Stimulated activated CD8-positive, alpha-beta memory T cell treated with anti-CD3 and anti-CD28 coated beads, Interleukin-7, amount 100 ng/mL, for 1 hour (primary cell): ENCODE measurements at places on chromosomes 12 and 14.

DNA sequence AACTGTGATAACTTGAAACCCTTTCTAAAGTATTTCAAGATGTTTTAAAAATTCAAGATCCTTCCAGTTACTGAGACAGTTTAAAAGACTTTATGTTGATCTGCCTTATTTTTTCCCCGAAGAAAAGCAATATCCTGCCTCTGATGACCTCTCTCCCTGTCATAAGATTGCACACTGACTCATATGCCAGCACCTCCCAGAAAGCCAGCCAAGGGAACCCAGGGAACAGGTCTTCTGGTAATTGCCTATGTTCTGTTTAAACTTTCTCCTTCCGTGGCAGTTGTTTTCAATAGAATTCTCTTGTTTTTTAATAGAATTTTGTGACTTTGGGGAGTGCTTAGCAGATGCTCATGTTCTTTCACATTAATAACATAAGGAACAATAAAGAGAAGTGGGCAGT lies 300.2 kb upstream of the PRKD1 start:
- DNase-seq: no peak

- no peak for DNase-seq
Observed at GRCh38 chr12:99138393-99138792, 493.3 kb downstream of the APAF1 start.

GRCh38 chr12:67957383-67957782 lies 31.9 kb upstream of the IFNG-AS1 start:
- no peak for DNase-seq

- no peak for DNase-seq
Observed at GRCh38 chr14:40229676-40230075, 797.4 kb upstream of the FBXO33 start.

- DNase-seq: no peak
Observed at GRCh38 chr12:2384533-2385351, 332.0 kb downstream of the CACNA1C start.

DNA sequence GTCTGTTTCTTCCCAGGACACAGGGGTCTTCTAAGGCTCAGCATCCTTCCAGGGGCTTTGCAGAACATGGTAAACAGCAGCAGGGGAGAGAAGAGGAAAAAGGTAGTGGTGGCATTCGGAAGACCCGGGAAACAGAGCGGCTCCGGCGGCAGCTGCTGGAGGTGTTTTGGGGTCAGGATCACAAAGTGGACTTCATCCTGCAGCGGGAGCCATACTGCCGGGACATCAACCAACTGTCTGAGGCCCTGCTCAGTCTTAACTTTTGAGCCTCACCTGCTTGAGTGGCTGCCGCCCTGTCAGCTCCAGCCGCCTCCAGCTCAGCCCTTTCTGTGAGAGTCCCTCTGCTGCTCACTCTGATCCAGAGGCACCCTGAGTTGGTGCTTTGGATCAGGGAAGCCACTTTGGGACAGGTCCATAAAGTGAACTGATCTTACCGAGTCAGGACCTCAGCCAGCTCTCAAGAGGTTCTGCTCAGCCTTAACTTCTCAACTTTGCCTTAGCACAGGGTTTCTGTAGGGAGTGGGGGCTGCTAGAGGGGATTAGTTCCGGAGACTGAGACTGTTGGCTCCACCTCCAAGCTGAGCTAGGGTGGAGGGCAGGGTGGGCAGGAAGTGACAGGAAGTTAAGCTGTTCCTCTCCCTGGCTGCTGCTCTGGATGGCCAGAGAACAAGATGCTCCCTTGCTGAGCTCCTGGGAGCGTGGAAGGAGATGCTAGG lies 5.4 kb downstream of the SDR39U1 start:
- DNase-seq: no peak

GRCh38 chr12:121187501-121187900 lies 22.4 kb upstream of the P2RX4 start:
- no peak for DNase-seq

GRCh38 chr12:66044731-66045130 lies 85.8 kb downstream of the LLPH start:
- DNase-seq: no peak

- no peak for DNase-seq
Observed at GRCh38 chr12:6135071-6135470, 10.6 kb upstream of the VWF start.

DNA sequence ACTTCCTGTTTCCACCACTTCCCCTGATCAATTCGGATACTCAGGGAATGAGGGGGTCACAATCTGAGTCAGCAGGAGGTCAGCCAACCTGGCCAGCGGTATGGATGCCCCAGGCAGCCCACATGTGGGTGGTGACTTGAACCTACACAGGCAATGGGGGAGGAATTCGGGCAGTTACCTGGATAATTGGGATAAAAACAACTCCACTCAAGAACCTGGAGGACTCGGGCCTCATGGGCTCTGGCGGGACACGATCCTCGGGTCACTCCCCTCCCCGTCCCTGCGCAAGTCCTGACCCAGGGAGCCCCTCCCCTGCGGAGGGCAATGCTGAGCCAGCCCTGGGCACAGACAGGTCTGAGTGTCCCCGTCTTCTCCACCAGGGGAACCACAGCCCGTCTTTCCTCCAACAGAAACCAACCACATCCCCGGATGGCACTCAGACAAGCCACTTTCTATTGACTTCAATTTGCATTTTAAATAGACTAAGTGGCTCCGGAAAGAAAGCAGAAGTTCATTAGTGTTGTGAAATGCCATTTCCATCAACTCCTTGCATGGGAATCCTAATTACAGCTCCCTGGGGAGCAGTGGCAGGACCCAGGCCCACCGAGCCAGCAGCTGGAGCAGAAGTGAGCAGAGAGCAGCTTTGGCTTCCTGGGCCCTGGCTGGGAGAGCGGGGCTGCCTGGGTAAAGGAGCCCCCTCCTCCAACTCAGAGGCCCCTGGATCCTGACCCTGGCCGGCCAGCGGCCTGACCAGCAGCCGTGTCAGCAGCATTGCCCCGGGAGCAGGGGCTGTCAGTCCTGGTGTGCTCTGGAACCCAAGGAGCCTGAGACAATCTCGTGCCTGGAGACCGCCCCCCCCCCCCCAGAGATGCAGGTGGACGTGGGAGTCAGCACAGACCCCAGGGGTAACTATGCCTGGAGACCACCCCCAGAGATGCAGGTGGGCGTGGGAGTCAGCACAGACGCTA lies 374.1 kb downstream of the ADGRD1 start:
- no peak for DNase-seq

- DNase-seq: no peak
Observed at GRCh38 chr12:89038831-89039512, 313.3 kb downstream of the DUSP6 start.

- DNase-seq: no peak
Observed at GRCh38 chr12:53295891-53296219, 513 bp downstream of the PFDN5 start.

- no peak for DNase-seq
Observed at GRCh38 chr14:98926801-98927200, 345.2 kb downstream of the BCL11B start.
